ENCODE measurements at places on chromosomes 1 and 21.
A peak's percentile ranks its signal among the peaks of the same experiment; 100 is the strongest.

GRCh38 chr1:3604468-3604974 is 6.8 kb downstream of the MEGF6 start:
- DNase-seq: no peak

DNA sequence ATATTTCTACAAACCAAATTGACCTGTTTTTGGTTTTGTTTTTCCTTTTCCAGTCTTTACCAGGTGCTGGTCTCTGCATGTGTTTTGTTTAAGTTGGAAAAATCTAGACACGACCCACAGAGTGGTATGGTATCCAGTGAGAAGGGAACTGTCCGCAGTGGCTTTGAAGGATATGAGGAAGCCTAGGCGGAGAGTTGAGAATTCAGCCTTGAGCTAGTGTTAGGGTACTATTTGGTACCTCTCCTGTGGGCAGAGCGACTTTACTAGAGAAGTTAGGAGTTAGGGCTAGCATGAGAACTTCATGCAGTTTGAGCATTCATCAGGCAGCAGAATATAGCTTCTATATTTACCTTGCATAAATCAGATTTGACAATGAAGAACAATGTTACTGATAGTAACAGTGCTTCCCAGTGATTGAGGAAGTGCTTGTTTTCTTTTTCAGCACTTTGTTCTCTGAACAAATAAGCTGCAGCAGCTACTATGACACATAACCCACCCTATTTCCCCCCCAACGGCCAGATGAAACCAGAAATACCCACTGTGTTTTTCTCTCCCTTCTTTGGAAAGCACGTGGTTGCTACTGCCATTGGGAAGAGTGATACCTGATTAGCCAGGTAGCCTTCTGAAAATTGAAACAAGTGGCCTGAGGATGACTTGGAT is 19.0 kb downstream of the MRPS6 start:
- no peak for DNase-seq

DNA sequence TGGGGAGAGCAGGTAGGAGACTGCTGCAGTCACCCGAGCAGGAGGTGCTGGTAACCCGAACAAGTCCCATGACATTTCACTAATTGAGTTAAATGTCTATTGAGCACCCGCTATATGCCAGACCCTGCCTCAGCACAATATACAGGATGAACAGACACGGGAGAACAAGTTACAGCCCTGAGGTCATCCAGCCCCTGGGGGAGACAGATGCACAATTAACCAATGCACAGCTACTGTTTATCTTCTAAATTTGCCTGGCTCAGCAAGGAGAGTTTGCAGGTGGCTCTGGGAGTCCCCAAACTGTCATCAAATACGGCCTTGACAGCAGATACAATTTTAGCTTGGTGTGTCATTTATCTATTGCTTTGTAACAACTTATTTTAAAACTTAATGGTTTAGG is 18.1 kb downstream of the CITED4 start:
- no peak for DNase-seq

- DNase-seq: no peak
Measured at GRCh38 chr1:67211589-67212563, 45.6 kb downstream of the IL23R start.

- no peak for DNase-seq
Measured at GRCh38 chr1:5966543-5967205, 25.6 kb downstream of the NPHP4 start.

GRCh38 chr1:187114792-187115191 is 286.0 kb downstream of the PLA2G4A start:
- DNase-seq: no peak

DNA sequence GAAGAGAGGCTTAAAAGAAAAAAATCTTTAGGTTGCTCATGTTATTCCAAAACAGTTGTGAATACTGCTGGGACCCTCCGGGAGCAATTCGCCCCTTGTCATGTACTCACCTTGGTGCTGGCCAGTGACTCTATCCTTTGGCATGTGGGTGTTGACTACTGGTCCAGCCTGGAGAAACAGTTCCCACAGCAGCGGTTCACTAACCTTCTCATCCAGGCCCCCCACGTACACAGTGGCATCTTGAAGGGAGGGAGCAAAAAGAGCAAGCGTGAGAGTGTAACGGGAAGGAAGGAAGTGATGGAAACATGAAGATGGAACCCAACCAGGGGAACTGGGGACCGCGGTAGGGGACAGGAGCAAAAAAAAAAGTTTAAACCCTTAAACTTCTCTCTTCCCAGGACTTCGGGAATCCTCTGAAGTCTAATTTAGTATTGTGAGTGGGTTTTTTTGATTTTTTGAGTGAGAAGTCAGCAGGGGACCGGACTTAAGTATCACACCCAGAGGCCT is 494 bp downstream of the SF3B4 start:
- DNase-seq: no peak

DNA sequence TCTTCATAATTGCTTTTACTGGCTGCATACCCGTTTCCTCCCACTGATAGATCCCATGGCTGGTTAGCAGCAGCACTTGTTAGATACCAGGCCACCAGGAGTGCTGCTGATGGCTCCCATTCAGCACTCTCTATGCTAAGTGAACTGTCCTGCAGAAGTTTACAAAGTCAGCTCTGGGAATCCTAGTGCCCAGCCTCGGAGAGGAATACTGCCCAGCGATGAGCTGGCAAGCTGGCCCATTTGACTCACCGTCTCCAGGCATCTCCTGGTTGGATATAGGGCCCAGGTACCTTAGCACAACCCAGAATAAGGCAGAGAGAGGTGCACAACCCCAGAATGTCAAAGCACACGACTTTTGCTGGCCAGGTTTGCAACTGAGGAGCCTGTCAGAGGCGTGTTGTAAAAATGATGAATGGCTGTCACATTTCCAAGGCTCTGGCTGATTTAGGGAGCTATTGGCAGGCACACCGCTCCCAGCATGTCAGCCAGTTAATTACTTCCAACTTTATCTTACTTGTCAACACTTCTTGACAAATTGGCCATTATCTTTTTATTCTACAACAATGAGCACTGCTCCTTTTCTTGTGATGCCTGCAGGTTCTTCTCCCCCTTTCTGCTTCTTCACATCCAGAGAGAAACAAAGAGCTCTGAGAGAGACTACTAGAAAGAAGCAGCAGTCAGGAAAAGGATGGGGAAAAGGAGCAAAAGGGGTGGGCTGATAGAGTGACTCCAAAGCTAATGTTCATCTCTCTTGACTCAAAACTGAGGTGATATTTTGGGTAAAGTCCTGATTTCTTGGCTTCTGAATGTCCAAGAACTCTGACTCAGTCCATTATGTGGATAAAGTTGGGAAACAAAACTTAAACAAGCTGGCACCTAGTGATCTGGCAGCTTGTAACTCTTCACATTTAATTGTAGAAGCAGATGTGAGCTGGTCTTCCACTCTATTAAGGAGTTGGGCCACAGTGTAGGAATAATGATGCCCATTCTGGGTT is 10.8 kb upstream of the ANGPTL7 start:
- no peak for DNase-seq

DNA sequence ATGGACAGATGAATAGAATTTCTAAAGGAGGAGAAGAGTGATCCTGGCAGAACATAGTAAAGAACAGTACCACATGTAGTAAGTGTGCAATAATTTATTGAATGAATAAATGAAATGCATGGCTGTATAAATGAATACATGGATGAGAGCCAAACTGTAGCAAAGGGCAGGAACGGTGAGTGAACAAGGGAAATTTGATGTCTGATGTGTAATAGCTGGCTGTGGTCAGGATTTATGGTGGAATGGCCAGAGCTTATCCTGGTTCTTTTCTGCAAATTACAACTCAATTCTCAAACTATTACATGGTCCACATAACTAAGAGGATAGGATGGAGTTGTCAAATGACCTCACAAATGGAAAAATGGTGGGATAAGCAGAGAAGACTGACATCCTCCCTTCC is 43.2 kb upstream of the ARHGAP29 start:
- no peak for DNase-seq

DNA sequence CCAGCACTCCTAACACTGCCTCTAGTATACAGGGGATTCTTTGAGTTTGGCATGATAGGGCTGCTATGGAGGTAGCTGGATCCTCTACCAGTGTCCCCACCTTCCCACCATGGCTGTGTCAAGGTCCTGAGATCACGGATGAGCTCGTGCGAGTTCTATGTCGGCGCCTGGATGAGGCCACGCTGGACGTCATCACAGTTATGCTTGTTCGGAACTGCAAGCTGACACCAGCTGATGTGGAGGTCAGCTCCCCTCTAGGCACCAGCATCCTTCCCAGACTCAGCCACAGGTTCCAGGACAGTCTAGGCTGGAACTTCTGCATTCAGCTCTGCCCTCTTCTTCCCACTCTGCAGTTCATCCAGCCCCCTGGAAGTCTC is 15.2 kb downstream of the HYI start:
- no peak for DNase-seq

GRCh38 chr1:69502991-69503390 is 64.7 kb upstream of the LRRC7 start:
- no peak for DNase-seq

- no peak for DNase-seq
Measured at GRCh38 chr1:155064111-155064831, 731 bp downstream of the EFNA4 start.

DNA sequence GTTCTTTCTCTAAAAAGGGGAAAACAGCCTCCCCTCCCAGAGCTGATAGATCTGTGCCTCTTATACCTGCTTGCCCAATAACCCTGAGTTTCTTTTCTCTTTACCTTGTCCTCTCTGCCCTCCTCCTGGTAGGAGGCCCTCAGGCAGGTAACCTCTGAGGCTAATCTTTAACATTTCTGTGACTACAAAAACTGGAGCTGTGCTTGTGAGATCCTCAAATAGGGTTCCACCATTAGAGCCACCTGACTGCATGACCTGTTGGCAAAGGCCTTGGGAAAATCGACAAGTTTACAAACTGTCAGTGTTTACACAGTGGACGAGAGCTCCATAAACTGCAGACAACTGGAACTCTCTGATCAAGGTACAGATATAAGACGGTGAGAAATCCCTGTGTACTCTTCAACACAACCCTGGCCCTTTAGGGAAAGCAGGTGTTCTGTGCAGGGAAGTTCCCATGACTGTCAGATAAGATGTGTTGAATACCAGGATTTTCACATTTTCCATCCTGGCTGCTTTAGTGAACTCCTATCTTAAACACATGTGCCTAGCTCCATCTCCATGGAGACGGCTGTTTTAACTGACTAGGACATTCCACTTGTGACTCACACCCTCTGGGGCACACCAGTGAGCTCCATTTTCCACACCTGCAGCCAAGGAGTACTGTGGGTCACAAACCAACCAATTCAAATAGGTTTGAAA is 38.3 kb downstream of the ECE1 start:
- peak; percentile 43 for DNase-seq

GRCh38 chr1:224579526-224579925 is 36.6 kb upstream of the CNIH3 start:
- no peak for DNase-seq

DNA sequence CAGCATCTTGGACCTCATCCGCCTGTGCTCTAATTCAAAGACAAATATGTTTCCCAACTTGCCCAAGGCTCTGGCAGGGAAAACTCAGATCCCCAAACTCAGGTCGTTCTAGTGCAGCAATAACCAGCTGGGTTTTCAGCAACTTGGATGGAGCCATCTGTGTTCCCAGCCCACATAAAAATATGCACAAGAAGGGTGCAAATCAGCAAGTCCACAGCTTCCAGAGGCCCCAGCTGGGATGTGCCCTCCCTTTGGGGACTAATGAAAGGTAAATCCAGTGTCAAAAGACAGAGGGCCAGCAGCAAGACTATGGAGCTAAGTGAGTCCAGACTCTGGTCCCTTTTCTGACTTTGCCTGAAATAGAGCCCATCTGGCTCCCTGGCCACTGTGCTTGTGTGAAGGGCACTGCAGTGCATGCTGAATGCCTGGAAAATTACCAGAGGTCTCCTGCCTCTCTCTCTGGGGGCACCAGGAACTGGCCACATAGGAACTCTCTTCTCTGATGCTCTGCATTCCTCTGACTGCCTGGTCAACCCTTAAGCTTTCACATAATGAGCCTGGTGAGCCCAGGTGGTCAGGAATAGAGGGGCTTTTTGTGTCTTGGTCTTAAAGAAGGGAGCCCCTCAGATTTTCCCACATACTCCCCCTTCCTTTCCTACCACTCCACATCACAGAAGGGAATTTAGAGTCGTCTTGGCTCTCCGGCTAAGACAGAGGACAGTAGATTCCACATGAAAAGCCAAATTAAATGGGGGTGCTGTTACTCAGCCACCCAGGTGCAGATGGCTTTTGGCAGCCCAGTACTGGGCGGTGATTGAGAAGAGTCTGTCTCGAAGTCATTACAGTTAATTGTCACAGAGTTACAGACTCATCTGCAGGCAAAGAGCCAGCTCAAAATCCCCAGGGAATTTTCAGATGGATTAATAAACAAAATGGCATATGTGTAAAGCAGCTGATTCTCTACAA is 88.1 kb upstream of the C1orf21 start:
- DNase-seq: no peak

- no peak for DNase-seq
Measured at GRCh38 chr1:119702384-119702783, 9.3 kb upstream of the PHGDH start.

GRCh38 chr1:1199141-1199960 is 7.0 kb downstream of the TNFRSF18 start:
- no peak for DNase-seq

DNA sequence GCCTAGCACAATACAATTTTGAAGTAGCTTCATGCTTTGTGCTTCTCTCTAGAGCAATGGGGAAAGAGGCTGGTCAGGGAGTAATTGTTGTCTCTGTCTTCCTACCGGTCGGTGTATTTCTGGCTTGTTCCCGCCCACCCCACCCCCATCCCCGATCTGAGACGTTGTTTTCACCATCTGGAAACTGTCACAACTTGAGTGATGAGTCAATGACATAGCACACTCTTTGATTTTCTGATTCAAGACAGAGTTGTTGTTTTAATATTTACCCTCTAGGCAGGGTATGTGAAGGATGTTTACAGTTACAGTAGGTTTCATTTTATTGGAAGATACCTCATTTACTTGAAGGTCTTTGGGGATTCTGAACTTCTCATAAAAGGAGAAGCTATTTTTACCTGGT is 7.0 kb downstream of the IL12RB2 start:
- DNase-seq: no peak

DNA sequence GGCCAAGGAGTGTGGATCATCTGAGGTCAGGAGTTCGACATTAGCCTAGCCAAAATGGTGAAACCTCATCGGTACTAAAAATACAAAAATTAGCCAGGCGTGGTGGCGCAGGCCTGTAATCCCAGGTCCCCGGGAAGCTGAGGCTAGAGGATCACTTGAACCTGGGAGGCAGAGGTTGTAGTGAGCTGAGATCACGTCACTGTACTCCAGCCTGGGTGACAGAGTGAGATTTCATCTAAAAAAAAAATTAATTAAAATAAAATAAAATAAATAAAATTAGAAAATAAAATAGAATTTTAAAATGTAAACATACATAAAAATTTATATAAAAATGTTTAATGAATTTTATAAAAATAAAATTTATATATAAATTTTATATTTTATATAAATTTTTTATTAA is 5.8 kb upstream of the VPS26C start:
- no peak for DNase-seq

Data from stimulated activated CD4-positive, alpha-beta T cell treated with anti-CD3 and anti-CD28 coated beads, Interleukin-12 subunit alpha, Interleukin-12 subunit beta, amount 100 ng/mL, for 24 hours (primary cell).